Cardiac muscle cell (in vitro differentiated cells and primary cell): ENCODE measurements at places on chromosomes 6 and 20.

GRCh38 chr6:108295676-108296075 lies 822 bp downstream of the AFG1L start:
- H3K36me3 ChIP-seq, result no peaks in the 10 kb centered on the region
- peak overlapping the region; percentile 94 for H3K27ac ChIP-seq
- no peaks in the 10 kb centered on the region for H3K27me3 ChIP-seq
- H3K4me1 ChIP-seq, result peaks cover 9% of the 10 kb centered on the region
- no peak for DNase-seq
- peak overlapping the region; percentile 64 for H3K4me3 ChIP-seq

- H3K27me3 ChIP-seq, result no peaks in the 10 kb centered on the region
- no peaks in the 10 kb centered on the region for H3K4me1 ChIP-seq
- H3K36me3 ChIP-seq, result no peaks in the 10 kb centered on the region
- DNase-seq, result no peak
Measured at GRCh38 chr20:40280616-40281015, 408.4 kb downstream of the MAFB start.

- H3K4me3 ChIP-seq, result no peak overlapping the region
- peaks cover 15% of the 10 kb centered on the region for H3K4me1 ChIP-seq
- DNase-seq, result no peak
- no peak overlapping the region for H3K27ac ChIP-seq
- peaks cover 2% of the 10 kb centered on the region for H3K36me3 ChIP-seq
Measured at GRCh38 chr6:73180076-73180738, 45.1 kb downstream of the KHDC1L start.

- H3K36me3 ChIP-seq, result no peaks in the 10 kb centered on the region
- no peak overlapping the region for H3K27ac ChIP-seq
- H3K4me3 ChIP-seq, result no peak overlapping the region
- no peak for DNase-seq
- H3K27me3 ChIP-seq, result no peaks in the 10 kb centered on the region
Measured at GRCh38 chr6:135519348-135519747, 21.8 kb upstream of the AHI1 start.

DNA sequence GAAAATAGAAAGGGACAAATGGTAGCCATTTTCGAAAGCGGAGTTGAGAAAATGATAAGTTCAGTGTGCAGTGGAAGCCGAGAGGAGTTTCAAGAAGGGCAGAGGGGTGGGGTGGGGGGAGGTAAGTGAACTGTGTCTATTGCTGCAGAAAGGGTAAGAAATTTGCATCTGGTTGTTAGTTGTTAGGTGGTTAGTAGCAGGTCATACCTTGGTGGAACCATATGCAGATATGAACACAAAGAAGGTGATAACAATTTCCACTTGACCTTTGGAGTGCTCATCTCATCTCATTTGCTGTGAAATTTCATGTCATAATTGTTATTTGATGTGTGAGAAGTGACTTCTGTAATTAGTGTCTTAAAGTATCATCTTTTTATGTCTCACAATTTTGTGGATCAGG lies 288.2 kb downstream of the QKI start:
- H3K36me3 ChIP-seq, result no peaks in the 10 kb centered on the region
- H3K4me1 ChIP-seq, result peaks cover 15% of the 10 kb centered on the region
- no peak overlapping the region for H3K27ac ChIP-seq

DNA sequence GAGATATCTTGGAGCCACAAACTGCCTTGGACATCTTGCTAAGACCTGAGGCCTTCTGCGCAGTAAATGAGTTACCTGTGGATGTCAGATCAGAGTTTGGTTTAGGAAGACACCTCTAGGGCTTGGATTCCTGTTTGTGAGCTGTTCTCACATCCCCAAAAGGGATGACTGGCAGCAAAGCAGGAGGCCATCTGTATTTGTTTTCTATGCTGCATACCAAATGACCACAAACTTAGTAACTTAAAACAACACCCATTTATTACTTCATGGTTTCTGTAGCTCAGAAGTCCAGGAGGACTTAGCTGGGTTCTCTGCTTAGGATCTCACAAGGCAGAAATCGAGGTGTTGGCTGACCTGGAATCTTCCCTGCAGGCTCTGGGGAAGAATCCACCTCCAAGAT lies 116.7 kb downstream of the UNC5CL start:
- H3K27me3 ChIP-seq, result no peaks in the 10 kb centered on the region
- no peak for DNase-seq
- H3K4me3 ChIP-seq, result no peak overlapping the region
- H3K27ac ChIP-seq, result no peak overlapping the region

DNA sequence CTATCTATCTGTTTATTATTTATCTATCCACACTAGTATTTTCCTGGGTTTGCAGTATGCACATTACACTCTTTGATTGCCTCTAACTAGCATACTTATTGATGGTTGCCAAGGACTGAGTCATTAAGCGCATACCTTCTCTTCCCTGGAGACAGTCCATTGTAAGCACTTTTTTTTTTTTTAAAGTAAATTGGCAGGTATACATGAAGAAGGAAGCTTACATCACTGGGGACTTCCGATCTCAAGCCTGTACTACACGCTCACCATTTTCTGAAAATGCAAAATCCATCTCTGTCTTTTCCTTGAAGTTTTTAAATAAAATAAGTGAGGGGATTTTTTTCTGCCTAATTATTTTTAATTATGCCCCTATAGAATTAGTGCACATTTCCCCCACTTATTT lies 63.5 kb downstream of the HMGN3 start:
- H3K4me3 ChIP-seq, result no peak overlapping the region
- no peak overlapping the region for H3K27ac ChIP-seq
- DNase-seq, result no peak
- no peaks in the 10 kb centered on the region for H3K4me1 ChIP-seq
